ENCODE measurements at places on chromosomes 7 and 10.

DNA sequence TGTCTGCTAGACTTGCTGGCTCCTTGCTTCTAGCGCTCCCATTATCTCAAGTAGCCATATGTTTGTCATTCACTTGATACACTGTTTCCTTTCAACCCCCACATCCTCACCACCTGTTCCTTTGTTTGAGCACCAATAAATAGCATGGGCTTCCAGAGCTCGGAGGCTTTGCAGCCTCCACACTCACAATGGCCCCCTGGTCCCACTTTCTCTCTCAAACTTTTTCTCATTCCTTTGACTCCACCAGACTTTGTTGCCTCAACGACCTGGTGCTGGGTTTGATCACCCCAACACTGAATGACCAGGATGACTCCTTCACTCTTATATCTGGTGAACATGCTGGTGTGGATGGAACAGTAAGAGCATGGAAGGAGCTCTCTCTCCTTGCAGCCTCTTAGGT is 114.5 kb upstream of the TRIM24 start:
- no peak for DNase-seq

- peak; percentile 18 for DNase-seq
Measured at GRCh38 chr10:101903827-101904550, 60.4 kb upstream of the KCNIP2 start.

DNA sequence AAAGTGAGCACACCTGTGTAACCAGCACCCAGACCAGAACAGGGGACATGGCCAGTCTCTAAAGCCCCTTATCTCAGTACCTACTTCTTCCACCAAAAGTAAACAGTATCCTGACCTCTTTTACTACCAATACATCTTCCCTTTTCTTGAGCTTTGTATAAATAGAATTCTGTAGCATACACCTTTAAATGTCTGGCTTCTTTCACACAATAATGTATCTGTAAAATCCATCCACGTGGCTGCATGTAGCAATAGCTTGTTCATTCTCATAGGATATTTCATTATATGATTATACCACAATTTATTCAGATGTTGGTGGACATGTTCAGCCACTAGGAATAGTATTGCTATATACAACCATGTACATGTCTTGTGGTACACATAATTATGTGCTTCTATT is 40.6 kb downstream of the BTBD16 start:
- no peak for DNase-seq

GRCh38 chr7:66015440-66016130 is 33.6 kb upstream of the GUSB start:
- DNase-seq: no peak

- no peak for DNase-seq
Measured at GRCh38 chr7:148793590-148793989, 90.5 kb downstream of the EZH2 start.

GRCh38 chr10:103812432-103812831 is 42.9 kb downstream of the SH3PXD2A start:
- no peak for DNase-seq

GRCh38 chr7:81190997-81191768 is 272.3 kb upstream of the SEMA3C start:
- no peak for DNase-seq

GRCh38 chr7:1669954-1670893 is at the start of gene ELFN1:
Gene ELFN1, plus strand, starts transcription at chr7:1670277. Its CDS starts 74,320 bp downstream, at chr7:1744597.
- DNase-seq: no peak

GRCh38 chr7:33558549-33559323 is 346.6 kb upstream of the BMPER start:
- DNase-seq: no peak

GRCh38 chr7:70678621-70679251 is 453.2 kb upstream of the GALNT17 start:
- no peak for DNase-seq

DNA sequence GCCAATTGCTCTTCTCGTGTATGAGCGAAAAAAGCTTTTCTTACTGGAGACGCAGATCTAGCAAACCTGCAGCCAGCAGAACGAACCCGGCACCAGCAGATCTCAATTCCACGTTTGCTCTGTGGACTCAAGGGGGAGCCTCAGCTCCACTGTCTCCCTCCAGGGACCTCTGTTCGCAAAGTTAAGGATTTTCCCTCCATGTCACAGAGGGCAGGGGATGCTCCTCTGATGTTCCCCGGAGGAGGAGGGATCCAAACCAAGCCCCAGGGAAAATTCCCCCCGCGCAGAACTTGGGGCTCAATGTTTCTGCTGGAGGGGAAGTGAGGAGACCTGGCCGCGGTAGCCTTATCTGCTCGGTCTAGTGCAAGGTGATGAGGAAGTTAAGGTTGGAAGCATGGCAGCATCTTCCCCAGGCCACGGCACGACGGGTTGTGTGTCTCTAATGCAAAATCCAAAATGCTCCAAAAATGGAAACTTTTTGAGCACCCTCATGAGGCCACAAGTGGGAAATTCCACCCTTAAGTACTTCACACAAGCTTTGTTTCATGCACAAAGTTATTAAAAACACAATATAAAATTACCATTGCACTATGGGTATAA is 9.0 kb downstream of the IQCE start:
- no peak for DNase-seq

- DNase-seq: no peak
Measured at GRCh38 chr7:135942614-135943013, 34.5 kb downstream of the MTPN start.

DNA sequence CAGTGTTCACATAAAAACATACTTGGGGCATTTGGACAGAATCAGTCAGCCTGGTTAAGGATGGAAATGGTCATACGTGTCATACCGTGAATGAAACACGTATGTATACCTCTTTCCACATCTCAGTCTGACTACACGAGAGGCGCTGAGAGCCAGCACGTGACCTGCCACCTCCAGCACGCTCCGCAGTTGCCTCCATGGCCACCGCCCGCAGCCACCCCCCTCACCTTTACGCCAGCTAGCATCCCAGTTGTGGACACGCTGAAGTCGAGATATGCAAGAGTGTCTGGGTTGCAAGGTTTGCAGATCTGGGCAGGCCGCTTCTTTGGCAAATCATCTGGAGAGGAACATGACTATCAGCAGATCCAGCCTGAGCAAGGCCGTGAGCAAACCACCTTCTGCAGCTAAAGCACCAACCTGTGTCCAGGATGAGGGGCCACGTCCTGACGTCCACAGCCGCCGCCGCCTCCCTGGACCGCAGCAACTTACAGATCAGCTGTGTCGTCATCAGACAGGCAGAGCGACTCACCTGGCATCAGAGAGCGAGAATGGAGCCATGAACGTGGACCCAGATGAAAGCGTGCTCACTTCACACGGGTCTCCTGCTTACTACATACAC is 209.4 kb downstream of the ZMYND11 start:
- no peak for DNase-seq

GRCh38 chr7:41103331-41103730 is 599.6 kb downstream of the INHBA start:
- DNase-seq: no peak

GRCh38 chr7:7639421-7639820 is 1.1 kb upstream of the UMAD1 start:
- no peak for DNase-seq

DNA sequence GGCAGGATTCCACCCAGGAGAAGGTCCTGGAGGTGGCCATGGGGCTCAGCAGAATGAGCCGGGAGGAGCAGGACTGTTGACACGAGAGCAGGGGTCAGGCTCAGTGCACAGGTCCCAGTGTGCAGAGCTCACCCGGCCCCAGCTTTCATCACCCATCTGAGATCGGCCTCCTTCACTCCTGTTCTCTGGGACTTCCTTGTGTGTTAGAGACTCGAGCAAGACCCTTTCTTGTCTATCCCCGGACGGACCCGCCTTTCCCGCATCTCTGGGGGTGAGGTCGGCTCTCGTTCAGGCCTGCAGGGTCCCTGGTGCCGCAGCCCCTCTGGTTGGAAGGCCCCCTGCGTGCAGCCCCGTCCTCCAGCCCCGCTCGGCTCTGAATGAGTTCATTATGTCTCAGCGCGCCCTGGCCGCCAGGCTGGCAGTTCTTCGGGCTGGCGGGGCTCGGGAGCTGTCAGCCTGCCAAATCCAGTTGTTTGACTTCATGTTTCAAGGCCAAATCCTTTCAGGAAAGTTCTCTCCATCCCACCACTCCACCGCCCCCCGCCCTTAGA is 127.9 kb downstream of the LHPP start:
- no peak for DNase-seq

DNA sequence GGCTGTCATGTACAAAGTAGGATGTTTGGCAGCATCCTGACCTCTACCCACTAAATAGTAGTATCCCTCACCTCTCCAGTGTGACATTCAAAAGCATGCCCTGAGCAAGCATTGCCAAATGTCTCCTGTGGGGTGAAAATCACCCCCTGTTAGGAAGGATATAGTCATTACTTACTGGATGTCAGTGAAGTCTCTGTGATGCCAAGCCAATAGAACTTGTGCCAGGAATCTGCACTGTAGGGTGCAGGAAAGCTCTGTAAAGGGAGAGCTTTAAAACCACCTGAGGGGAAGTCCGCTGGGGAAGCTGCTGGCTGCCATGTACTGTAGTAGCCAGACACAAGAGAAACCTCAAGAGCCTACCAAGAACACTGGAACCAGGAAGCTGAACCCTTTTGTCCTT is 170.7 kb upstream of the DKK1 start:
- no peak for DNase-seq

- DNase-seq: no peak
Measured at GRCh38 chr7:158595068-158595467, 7.4 kb upstream of the PTPRN2 start.

DNA sequence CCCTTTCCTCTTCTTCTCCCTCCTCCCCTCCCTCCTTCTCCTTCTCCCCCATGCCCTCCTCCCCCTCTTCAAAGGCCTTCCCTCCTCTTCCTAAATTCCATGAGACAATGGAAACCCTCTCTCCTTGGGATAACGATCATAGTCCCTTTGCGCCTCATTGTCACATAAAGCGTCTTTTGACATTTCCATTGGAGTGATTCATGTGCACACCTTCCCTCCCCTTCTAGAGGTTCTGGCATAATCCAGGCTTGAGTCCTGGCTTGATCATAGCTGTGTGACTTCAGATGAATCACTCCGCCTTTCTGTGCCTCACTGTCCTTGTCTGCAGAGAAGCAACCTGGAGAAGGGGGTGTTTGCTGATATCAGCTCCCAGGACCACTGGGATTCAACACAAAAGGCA is 204.2 kb downstream of the TNS3 start:
- no peak for DNase-seq

GRCh38 chr7:150431839-150432658 is 18.4 kb upstream of the GIMAP8 start:
- DNase-seq: no peak

- no peak for DNase-seq
Measured at GRCh38 chr10:5752301-5752871, 60.8 kb downstream of the GDI2 start.

- DNase-seq: no peak
Measured at GRCh38 chr7:7212612-7213011, 30.3 kb downstream of the C1GALT1 start.

DNA sequence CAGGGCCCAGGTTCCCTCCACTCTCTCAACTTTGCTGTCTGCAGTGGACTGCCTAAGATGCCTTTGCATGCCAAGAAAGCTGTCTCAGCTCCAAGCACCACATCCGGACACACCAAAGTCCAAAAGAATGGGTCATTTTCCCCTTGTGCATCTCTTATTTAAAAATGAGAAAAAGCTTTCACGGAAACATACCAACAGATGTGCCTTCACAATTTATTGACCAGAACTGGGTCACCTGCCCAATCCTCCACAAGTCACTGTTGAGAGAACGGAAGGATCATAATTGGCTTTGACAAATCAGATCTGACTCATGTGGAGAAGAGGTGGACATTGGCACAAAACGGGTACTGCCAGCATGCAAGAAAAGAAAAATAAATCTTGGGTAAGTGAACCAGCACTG is 258.3 kb downstream of the SNX13 start:
- DNase-seq: no peak

GRCh38 chr10:86678999-86679792 is 10.9 kb downstream of the LDB3 start:
- no peak for DNase-seq

GRCh38 chr10:7965457-7965856 is 89.0 kb upstream of the GATA3 start:
- no peak for DNase-seq

- no peak for DNase-seq
Measured at GRCh38 chr10:117578999-117579590, 36.5 kb downstream of the EMX2 start.

DNA sequence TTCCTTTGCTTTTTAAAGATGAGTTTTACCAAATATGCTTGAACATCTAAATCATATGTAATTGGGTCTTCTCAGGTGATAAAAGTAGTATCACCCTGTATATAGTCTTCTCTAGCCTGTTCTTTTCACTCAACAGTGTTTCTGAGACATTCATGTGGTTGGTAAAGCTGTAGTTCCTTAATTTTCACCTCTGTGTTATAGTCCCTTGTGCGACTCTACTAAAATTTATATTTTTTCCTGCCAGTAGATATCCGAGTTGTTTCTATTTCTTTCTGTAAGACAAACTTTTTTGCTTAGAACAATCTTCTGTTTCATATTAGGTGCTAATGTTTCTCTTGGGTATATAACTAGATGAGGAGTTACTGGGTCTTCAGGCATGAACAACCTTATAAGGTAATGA is 35.6 kb downstream of the SYPL1 start:
- DNase-seq: no peak

- DNase-seq: no peak
Measured at GRCh38 chr7:88040694-88041093, 106.6 kb downstream of the ADAM22 start.

DNA sequence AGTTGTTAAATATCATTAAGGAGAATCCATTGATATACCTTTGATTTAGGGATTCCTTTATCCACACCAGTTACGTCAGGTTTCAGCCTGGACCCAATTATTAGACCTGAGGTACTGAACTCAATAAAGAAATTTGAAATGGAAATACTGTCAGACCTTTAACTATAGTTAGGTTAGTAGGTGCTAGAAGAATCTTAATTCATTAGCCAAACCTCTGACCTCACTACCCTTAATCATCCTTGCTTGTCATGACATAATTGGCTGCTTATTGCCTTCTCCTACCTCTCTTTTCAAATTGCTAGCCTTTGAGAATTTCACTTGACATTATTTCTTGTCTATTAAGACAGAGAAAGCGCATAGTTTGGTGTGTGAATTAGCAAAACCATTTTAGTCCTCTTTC is 27.1 kb downstream of the SMNDC1 start:
- no peak for DNase-seq

DNA sequence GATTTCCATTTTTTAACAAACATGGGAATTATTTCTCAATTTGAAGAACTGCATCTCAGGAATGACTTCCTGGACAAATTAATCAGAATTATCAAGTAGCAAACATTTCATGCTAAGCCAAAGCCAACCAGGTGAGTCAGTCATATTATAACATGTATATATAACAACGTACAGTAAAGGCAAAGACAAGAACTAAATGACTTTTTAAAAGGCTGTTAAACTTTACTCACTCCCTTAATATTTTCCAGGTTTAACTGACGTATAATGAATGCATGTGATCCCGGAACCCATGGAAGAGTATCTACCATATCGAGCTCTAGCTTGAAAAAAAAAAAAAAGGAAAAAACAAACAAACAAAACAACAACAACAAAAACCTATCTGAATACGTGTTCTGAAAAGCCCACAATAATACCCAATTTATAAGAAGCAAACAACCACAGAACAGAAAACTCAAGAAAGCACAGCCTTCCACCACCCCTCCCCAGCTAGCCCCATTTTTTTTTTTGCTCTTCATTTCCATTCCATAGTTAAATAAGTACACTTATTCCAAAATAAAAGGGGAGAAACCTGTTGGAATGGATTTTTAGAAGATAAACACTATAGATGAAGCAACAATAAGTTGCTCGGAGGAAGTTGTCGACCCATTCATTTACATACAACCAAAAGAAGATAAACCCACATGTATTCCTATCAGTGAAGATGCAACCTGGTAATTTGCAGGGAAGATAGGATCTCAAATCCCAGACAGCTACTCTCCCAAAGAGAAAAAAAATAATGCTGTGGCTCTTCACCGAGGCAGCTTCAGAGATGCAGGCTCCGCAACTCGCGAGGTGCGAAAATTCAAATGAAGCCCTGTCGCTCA is 537 bp downstream of the NAPEPLD start:
- DNase-seq: no peak
